T-helper 1 cell (primary cell): ENCODE measurements at places on chromosomes 11 and 22.
A peak's percentile ranks its signal among the peaks of the same experiment; 100 is the strongest.

DNA sequence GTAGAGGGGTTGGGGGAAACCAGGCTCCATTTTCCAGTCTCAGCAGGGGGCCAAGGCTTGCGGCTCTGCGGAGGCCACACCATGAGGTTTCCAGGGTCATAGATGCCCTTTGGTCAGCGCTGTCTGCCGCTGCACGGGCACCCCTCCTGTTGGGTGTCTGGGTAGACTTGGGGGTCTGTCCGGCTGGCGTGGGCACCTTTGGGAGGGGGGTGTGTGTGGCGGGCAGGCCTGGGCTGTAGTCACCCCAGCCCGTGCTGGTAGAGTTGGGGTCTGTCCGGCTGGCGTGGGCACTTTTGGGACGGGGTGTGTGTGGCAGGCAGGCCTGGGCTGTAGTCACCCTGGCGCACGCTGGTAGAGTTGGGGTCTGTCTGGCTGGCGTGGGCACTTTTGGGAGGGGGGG, 18.6 kb downstream of the LSP1 start:
- DNase-seq, result no peak

GRCh38 chr11:116231543-116231942, 541.2 kb downstream of the BUD13 start:
- no peak for DNase-seq

- DNase-seq, result no peak
Measured at GRCh38 chr11:70836071-70836470, 416.3 kb downstream of the SHANK2 start.

GRCh38 chr11:86670181-86670580, 2.2 kb downstream of the ME3 start:
- DNase-seq, result no peak

GRCh38 chr11:82557274-82557673, 176.4 kb downstream of the FAM181B start:
- no peak for DNase-seq

DNA sequence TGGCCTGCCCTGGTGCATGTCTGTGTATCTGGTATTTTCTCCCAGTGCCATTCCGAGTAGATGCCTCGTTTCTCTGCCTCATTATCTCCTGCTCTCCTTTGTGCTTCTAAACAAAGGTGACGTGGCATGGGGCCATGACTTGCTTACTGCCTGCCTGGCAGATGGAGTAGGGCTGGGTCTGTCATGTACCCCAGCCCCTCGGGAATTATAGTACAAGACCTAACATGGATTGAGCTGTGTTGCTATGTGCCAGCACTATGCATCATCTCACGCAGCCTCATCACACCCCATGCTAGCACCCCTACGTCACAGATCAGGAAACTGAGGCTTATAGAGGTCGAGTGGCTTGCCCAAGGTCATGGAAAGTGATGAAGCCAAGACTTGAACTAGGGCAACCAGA, 88.1 kb downstream of the GALNT18 start:
- DNase-seq, result no peak

DNA sequence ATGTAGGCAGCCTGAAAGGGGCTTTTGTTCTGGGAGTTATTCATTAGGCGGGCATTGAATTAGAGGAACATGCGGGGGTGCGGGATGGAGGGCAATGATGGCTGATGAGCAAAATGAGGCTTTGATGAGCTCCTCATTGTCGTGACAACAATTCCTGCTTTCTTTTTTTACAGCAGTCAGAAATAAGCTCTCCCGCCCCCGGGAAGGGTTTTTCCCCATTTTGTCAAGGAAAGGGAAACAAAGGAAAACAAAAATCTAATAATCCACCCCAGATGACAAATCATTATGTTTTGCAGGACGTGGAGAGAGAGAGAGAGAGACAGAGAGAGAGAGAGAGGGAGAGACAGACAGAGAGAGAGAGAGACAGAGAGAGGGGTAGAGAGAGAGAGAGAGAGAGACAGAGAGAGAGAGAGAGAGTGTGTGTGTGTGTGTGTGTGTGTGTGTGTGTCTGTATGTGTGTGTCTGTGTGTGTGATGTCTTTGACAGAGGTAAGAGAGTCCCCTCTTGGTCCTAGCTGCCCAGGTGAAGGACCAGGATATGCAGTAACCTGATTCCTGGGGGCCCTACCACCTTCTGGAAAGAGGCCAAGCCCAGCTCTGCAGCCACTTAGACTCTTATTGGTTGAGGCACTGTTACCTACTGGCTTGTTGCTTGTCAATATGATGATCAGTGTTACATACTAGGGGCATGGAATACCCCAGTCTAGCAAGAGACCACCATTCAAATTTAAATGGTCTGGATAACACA, 46.7 kb upstream of the PARVA start:
- no peak for DNase-seq

DNA sequence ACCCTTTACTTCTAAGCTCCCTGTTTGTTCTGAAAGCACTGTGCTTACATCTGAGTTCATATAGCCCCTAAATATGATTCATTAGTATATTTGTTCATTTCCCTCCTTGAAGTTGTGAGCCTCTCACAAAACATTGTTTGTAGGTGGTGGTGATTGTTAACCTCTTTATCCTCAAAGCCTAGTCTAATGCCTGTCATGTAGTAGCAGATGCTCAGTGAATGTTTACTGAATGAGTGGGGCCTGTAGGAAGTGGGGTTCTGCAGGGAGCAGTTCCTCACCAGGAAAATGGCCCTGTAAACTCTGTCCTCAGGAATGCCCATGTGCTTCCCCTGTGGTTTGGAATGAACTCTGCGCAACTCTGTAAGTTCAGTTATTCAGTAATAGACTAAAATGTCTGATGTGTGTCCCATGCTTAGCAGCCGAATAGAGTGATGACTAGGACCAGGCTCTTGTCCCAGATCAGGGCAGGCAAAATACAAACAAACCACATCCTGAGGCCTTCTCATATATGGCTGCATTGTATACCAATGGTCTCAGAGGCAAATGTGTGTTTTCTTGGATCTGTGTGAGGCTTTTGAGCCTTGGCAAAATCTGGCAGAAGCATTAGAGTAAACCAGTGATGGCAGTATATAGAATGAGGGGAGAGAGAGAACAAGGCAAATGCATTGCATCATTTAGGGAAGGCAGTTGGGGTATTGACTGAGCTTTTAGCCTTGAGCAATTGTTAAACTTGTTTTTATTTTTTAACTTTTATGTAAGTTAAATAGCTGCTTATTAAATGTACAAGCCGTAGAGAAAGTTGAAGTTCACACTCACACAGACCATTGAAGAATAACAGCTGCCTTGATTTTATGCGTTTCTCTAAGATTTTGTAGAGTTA, 91.4 kb upstream of the BIRC3 start:
- no peak for DNase-seq

- no peak for DNase-seq
Measured at GRCh38 chr22:29772170-29772641, 5.0 kb downstream of the UQCR10 start.

DNA sequence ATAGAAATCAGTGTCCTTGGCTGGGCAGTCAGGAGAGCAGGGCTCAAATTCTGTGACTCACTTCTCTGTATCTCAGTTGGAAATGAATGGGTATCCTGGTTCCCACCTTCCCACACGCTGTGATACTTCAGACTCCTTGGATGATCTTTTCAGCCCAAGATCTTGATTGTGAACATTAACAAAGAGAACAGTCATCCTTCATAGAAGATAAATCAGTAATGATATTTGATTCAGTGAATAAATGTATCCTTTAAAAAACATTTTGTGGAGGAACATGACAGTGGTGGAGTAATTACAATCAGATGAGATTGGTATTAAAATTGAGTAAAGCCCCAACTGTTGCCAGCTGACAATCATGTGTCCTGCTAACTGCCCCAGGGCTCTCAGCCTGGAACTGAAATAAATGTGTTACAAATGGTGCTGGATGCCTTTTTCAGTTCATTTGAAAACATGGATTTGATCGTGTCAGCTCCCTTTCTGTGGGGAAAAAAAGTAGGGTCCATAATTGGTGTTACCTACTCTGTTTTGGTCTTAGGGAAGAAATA, 72.9 kb upstream of the OR5AN1 start:
- DNase-seq, result no peak

GRCh38 chr11:110951037-110951949, 239.1 kb upstream of the ARHGAP20 start:
- no peak for DNase-seq

GRCh38 chr11:130165601-130166456, 6.2 kb downstream of the ST14 start:
- no peak for DNase-seq

- DNase-seq, result no peak
Measured at GRCh38 chr11:41309716-41310115, 149.7 kb downstream of the LRRC4C start.

GRCh38 chr11:67374571-67375281, 1.3 kb upstream of the CLCF1 start:
- no peak for DNase-seq

GRCh38 chr11:120509346-120510053, 2.0 kb upstream of the GRIK4 start:
- no peak for DNase-seq

DNA sequence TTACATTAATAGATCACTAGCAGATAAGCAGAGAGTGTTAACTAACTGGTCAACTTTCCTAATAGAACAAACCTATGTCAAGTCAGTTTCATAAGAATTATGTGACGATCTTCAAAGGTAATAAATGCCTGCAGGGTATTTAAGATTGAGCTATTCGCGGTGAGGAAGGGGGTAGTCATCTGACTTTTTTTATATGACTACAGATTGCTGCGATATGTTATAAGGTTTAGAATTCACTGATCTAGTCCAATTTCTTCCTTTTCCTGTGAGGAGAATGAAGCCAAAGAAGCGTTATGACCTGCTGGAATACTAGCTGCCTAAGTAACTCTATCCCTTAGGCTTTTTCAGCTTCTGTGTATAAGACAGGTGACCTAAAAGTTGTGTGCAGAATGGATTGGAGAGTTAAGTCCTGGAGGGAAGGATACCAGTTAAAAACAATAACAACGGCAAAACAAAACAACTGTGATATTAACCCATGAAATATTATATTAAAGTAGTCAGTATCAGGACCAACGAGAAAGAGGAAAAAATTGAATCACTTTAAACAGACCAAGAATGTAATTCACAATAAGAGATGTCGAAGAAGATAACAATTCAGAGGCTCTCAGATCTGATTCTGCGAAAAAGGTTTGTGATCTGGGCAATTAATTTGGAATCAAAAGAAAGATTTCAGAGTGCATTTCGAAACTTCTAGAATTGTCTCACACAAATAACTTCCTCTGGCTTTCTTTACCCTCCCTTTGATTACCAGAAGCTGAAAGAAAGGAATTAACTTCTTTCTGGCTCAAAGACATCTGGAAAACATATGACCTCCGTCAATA, 630 bp downstream of the CASP4 start:
- DNase-seq, result peak; percentile 24

DNA sequence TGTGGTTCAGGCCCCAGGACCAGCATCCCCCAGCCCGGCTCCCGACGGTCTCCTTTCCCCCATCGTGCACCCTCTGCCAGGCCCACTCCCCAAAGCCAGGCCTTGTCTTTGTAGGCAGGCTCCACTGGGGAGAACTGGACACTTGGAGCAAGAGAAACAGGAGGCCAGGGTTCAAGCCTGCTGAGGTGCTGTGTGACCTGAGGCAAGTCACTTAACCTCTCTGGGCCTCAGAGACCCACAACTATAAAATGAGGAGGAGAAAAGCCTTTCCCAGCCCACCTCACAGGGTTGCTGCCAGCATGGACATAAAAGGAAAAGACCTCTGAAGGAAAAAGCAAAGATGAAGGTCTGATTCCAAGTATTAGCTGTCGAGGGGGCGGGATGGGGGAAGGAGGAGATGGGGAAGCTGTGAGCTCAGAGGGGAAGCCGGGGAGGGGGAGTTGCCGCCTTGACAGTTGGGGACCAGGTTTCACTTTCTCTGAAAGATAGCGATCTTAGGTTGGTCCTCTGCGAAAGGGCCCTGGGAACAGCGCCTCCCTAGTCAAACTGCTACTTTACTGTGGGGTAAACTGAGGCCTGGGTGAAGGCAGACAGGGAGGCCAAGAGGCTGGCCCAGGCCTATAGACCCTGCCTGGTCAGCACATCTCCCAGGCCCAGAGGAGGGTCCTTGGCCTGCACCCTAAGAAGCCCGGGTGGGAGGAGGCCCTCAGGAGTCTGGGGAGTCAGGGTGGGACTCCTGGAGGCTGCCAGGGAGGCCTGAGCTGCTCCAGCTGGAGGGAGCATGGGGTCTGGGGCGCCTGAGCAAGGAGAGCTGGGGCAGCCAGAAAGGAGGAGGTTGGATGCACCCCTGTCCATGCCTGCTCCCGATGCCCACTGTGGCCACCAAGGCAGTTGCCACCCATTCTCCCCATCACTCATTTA, 991 bp upstream of the OSM start:
- no peak for DNase-seq

DNA sequence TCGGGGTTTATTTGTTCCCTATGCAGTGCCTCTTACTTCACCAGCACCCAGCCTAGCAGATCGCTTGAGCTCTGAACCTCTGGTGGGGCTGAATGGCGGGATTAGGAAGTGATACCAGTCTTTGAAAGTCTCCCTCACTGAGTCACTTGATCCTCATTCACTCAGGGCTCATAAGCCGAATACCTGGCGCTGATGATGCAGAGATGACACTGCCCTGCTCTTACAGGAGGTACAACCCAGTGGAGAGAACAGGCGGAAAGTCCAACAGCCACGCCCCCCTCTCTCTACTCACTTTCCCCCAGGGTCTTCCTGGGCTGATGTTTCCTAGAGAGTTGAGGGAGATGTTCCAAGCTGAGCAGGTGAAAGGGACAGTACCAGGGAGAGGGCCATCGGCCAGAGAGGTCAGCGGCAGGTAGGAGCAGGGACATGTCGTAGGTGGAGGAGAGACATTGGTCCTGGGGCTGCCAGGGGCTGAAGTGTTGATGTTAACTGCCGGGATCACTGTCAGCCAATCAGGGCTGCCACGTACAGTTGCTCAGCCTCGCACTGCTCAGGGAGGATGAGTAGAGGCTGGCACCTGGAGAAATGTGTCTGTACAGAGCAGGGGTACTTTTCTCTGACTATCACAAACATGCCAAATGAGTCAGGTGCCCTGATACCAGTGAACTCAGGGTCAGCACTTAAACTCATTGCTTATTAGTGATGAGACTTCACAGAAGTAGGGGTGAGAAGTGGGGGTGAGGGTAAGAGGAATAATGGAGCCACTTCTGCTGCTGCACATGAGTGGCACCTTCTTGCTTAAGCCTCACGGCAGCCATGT, 9.9 kb upstream of the APOBEC3A start:
- DNase-seq, result no peak

GRCh38 chr11:28621753-28622152, 513.6 kb downstream of the METTL15 start:
- no peak for DNase-seq

DNA sequence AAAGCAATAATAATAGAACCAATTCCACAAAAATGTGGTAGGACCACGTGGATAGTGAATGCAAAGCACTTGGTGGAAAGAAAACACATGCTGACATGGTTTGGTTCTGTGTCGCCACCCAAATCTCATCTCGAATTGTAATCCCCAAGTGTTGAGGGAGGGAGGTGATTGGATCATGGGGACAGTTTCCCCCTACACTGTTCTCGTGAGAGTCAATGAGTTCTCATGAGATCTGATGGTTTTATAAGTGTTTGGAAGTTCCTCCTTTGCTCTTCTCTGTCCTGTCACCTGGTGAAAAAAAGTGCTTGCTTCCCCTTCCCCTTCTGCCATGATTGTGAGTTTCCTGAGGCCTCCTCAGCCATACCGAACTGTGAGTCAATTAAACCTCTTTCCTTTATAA, 421.9 kb upstream of the CADM1 start:
- no peak for DNase-seq

GRCh38 chr11:115931548-115932083, 427.4 kb upstream of the CADM1 start:
- DNase-seq, result no peak

- DNase-seq, result no peak
Measured at GRCh38 chr11:14340721-14341120, 18.3 kb downstream of the RRAS2 start.
